ENCODE measurements at places on chromosomes 12 and 14.

GRCh38 chr12:44889162-44889561, 13.0 kb upstream of the NELL2 start:
- no peak for DNase-seq

- no peak for DNase-seq
These were observed 223.7 kb downstream of the PELI2 start for GRCh38 chr14:56341766-56342493.

DNA sequence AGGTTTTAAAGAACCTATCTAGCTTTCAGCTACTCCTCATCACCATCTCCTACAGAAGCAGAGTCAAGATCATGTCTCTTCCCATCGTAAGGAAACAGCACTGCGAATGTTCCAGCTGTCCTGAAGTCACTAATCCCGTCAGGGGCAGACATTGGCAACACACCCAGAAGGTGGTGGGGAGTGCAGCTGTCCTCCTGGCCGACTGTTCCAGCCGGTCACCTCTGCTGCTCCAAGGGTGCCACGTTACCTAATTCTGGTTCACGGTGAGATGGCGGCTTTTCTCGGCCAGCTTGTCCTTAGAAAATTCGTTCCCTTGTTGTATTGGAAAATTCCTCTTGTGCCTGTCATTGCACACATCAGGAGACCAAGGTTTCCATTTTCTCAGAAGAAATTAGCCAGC, 196.2 kb downstream of the ZFP36L1 start:
- no peak for DNase-seq

- no peak for DNase-seq
These were observed 44.6 kb downstream of the CCDC85C start for GRCh38 chr14:99559286-99559990.

- DNase-seq, result peak; percentile 96
These were observed at the start of gene SUDS3 for GRCh38 chr12:118376089-118377020. Gene SUDS3, plus strand, starts transcription at chr12:118376555. Its CDS starts 137 bp downstream, at chr12:118376692.

DNA sequence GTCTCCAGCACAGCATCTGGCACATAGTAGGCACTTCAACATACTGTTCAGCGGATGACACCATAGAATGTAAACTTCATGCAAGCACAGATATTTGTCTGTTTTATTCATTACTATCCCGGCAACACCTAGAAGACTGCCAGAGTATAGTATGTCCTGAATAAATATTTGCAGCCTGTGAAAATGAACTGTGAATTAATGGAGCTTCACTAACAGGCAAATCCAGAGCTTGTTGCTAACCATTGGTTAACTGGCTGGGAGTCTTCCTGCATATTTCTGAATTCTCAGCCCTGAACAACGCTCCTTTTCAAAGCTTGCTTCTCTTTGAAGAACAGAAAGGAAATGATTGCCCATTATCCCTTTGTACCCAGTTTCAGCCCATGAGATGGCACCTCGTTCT, 243.3 kb upstream of the CRY1 start:
- no peak for DNase-seq

DNA sequence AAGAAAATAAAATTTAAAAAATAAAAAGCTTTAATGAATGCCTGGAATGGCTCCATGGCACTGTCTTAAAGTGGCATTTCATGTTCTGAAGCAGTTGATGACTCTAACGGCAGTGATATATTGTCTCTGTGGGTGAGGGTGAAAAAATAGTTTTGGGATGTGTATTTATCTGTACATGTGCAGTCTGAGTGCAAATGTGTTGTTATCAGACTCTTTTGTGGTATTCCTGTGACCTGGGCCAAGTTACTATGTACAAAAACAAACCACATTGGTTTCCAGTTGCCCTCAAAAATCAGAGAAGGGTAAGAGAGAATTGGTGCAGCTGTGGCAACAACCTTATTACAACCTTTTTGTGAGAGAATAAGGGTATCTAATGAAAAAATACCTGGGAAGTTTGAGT, 81.7 kb upstream of the CCDC91 start:
- DNase-seq, result no peak

DNA sequence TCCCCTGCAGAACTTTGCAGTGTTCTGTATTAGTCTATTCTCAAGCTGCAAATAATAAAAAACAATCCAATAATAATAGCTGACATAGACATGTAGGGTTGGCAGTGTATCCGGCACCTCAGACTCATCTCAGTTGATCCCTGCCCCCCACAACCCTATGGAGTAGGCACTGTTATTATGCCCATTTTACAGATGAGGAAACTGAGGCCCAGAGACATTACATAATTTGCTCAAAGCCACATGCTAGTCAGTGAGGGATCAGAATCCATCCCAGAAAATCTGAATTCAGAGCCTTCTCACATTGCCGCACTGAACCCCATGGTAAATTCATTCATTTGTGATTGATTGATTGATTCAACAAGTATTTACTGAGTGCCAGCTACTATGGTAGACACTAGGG, 226.6 kb upstream of the PWP1 start:
- DNase-seq, result no peak

DNA sequence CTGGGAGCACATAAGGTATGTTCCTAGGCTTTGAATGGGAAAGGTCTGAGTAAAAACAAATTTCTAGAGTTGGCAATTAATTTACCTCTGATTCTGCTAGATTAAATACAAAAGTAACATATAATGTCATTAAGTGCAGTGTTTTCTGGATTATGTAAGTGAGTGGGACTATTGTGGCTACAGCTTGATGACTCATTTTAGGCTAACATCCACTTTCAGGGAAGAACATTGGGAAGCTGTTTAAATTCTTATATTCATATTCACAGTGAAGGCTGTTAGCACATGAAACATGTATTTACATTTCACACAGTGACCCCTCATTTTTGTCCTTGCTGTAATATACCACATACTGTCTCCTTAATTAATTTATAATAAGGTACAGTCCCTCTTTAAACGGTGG, 13.2 kb upstream of the BMAL2 start:
- DNase-seq, result no peak

Measured in CD4-positive, alpha-beta T cell (primary cell).